ENCODE measurements at places on chromosomes 1 and 21. TPM values are rescaled to one million over a fixed set of nuclear protein-coding genes. Genes with fewer than 3 reads are reported as not detected.

PLEKHG5 gene
- total RNA-seq: 1.7 TPM

TAL1 gene
- not detected for total RNA-seq

OR14K1 gene
- total RNA-seq: not detected

FCRL4 gene
- not detected for total RNA-seq

SYT2 gene
- not detected for total RNA-seq

FAM89A gene
- 8.5 TPM for total RNA-seq

ICOSLG gene
- total RNA-seq: 8.6 TPM

ZMYM4 gene
- 43.8 TPM for total RNA-seq

DNAJB4 gene
- total RNA-seq: 14.9 TPM

COL16A1 gene
- total RNA-seq: not detected

C1orf94 gene
- total RNA-seq: not detected

NBPF4 gene
- not detected for total RNA-seq

TMIGD3 gene
- total RNA-seq: not detected

FCER1G gene
- total RNA-seq: 0.88 TPM

OMA1 gene
- total RNA-seq: 38.5 TPM

FCRL6 gene
- total RNA-seq: not detected

MRTO4 gene
- 66.0 TPM for total RNA-seq

MORC3 gene
- 34.3 TPM for total RNA-seq

RAP1GAP gene
- total RNA-seq: not detected

ATPAF1 gene
- total RNA-seq: 33.3 TPM

C4BPA gene
- not detected for total RNA-seq

EXTL2 gene
- 9.8 TPM for total RNA-seq

FALEC gene
- 1.9 TPM for total RNA-seq

RHCE gene
- total RNA-seq: not detected

CNR2 gene
- total RNA-seq: 13.2 TPM

ARHGEF10L gene
- 2.4 TPM for total RNA-seq

IKBKE gene
- total RNA-seq: 34.4 TPM

SMG7 gene
- total RNA-seq: 172 TPM

CCDC27 gene
- total RNA-seq: not detected

LCE1C gene
- not detected for total RNA-seq

PDC gene
- not detected for total RNA-seq

AQP10 gene
- total RNA-seq: not detected

PRRX1 gene
- total RNA-seq: not detected

COL6A2 gene
- total RNA-seq: not detected

LRRIQ3 gene
- 2.4 TPM for total RNA-seq

LINGO4 gene
- not detected for total RNA-seq

FMO3 gene
- total RNA-seq: not detected

TCEA3 gene
- not detected for total RNA-seq

EFNA4 gene
- total RNA-seq: 10.1 TPM

GREM2 gene
- total RNA-seq: not detected

CRYAA gene
- total RNA-seq: not detected

GATAD2B gene
- 77.9 TPM for total RNA-seq

OLFM3 gene
- not detected for total RNA-seq

KRTAP19-3 gene
- not detected for total RNA-seq

S100A2 gene
- not detected for total RNA-seq

SLC44A3 gene
- not detected for total RNA-seq

DENND2C gene
- 0.93 TPM for total RNA-seq

TMEM222 gene
- 29.5 TPM for total RNA-seq

RXFP4 gene
- 0.34 TPM for total RNA-seq

MX2 gene
- 3.5 TPM for total RNA-seq

NPPB gene
- not detected for total RNA-seq

APOBEC4 gene
- not detected for total RNA-seq

NUP210L gene
- 0.06 TPM for total RNA-seq
